ENCODE measurements at places on chromosomes 3 and 15.

- DNase-seq, result no peak
These were observed 3.3 kb downstream of the PKM start for GRCh38 chr15:72227720-72228119.

DNA sequence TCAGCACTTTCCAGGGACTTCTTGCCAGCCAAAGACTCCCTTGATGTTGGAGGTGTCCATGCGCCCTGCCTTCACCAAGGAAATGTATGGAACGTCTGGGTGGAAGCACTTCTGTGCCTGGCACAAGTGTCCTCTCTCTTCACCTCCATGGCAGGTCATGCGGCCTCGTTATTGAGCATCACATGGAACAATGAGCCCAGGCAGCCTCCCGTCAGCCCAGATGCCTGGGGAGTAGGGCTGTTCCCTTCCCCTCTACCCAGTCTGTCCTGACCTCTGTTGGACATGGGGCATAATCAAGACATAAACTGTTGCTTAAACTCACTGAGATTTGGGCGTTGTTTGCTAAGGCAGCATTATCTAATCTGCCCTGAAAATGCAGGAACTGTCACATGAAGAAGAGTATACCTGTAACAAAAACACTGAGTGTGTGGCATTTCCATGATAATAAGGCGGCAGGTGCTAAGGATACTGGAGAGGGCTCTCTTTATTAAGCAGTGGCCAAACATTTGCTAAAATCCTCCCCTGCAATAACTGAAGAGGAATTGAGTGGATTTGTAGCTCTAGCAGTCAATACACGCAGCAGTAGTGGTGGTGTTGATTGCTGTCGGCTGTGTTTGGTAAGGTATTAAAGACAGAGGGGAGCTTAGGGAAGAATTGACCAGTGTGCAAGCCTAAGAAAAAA lies 338.2 kb upstream of the ATP10A start:
- no peak for DNase-seq

- no peak for DNase-seq
These were observed 34.2 kb upstream of the TSEN2 start for GRCh38 chr3:12449889-12450682.

DNA sequence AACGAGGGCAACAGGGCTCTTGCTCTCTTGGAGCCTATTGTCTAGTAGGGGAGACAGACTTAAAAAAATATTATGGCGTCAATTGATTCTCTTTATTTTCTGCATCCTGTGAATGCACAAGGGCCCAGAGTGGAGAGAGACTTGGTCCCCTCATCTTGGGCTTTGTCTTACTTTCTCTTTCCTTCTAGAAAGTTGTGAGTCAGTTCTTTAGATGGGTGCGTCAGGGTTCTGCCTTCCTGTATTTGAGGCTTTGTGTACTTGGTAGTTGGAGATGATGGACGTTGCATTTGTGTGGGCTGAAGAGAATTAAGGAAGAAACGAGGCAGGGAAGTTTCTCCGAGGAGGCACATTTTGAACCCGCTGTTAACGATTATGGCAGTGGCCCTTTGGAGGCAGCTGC lies 52.9 kb downstream of the CACNA1D start:
- DNase-seq, result no peak

- DNase-seq, result no peak
These were observed 446.5 kb downstream of the GRM7 start for GRCh38 chr3:7307410-7307809.

GRCh38 chr3:67515778-67516177 lies 138.6 kb downstream of the SUCLG2 start:
- DNase-seq, result no peak

DNA sequence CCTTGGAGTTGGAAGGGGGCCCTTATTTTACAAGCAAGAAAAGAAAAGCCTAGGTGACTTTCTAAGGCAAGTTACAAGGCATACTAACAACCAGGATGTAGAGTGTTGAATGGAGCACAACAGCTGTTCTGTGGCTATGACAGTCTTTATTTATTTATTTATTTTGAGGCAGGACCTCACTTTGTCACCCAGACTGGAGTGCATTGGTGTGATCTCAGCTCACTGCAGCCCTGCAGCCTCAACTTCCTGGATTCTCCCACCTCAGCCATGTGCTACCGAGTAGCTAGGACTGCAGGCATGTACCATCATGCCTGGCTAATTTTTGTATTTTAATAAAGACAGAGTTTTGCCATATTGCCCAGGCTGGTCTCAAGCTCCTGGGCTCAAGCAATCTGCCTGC lies 973.4 kb downstream of the ROBO1 start:
- DNase-seq, result no peak

- no peak for DNase-seq
These were observed 93.2 kb upstream of the LRIG1 start for GRCh38 chr3:66593978-66594377.
